ENCODE measurements at places on chromosomes 3 and 15.

GRCh38 chr15:71011503-71012155 lies 103.6 kb upstream of the THSD4 start:
- peak; percentile 35 for DNase-seq

DNA sequence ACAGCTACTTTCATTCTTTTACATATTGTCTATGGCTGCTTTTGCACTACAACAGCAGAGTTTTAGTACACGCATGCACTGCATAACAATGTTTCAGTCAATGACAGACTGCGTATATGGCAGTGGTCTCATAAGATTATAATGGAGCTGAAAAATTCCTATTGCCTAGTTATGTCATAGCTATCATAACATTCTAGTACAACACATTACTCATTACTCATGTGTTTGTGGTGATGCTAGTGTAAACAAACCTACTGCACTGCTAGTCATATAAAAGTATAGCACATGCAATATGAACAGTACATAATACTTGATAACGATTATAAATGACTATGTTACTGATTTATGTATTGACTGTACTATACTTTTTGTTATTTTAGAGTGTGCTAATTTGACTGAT lies 47.9 kb downstream of the QTRT2 start:
- DNase-seq, result no peak

DNA sequence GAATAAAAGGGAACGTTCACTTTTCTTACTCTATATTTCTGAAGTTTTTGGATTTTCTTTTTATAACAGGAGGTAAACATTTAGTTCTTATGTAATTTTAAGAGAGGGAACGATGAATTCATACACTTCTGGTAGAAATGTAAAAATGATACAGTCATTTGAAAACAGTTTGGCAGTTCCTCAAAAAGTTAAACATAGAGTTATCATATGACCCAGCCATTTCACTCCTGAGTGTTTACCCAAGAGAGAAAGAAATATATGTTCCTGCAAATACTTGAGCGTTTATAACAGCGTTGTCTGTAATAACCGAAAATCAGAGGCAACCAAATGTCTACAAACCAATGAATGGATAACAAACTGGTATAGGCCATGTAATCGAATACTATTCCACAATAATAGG lies 20.8 kb upstream of the CCR9 start:
- DNase-seq, result no peak

GRCh38 chr3:73708956-73709355 lies 84.2 kb upstream of the PDZRN3 start:
- DNase-seq, result no peak

- DNase-seq, result no peak
Observed at GRCh38 chr15:52673312-52673711, 5.9 kb downstream of the ATOSA start.

- no peak for DNase-seq
Observed at GRCh38 chr3:190485830-190486532, 27.9 kb upstream of the IL1RAP start.

DNA sequence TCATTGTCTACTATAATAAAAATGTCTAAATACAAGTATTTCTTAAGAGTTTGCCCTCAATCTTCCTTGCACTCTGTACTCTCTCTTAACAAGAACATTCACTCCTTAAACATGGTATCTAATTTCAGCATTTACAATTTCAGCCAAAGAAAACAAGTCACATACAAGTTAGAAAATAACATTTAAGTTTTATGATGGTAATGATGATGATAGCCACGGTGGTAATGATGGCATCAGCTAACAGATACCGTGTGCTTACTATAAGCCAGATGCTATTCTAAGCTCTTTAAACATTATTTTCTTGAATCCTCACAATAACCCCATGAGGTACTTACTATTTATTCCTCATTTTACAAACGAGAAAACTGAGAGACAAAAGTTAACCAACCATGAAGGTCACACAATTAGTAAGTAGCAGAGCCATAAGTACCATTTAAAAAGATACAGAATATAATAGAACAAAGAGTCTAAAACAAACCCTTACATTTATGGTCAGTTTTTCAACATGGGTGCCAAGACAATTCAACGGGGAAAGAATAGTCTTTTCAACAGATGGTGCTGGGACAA lies 7.4 kb downstream of the SPICE1 start:
- no peak for DNase-seq

DNA sequence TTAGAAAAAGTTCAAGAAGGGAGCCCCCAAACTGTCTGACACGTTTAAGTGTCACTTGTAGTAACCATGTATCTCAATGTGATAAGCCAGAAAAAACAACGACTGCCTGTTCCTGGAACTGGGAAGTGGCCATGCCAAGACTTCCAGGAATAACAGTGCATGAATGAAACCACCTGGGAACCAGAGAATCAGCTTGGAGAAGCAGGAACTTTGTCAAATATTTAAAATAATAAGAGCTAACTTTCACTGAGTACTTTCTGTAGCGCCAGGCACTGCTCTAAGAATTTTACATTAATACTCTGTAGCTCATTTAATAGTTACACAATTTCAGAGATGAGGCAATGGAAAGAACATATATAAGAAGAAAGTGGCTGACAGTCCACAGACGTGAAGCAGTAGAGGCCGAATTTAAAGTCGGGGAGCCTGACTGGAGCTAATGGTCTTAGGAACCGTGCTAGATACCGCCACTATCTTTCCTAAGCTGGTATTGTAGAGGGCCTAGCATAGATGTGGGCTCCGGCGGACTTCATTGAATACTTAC lies 876 bp downstream of the PLSCR1 start:
- DNase-seq, result no peak

- DNase-seq, result no peak
Observed at GRCh38 chr3:15420871-15421270, 6.5 kb downstream of the METTL6 start.

- DNase-seq, result no peak
Observed at GRCh38 chr3:132362329-132362728, 45.1 kb downstream of the ACP3 start.

DNA sequence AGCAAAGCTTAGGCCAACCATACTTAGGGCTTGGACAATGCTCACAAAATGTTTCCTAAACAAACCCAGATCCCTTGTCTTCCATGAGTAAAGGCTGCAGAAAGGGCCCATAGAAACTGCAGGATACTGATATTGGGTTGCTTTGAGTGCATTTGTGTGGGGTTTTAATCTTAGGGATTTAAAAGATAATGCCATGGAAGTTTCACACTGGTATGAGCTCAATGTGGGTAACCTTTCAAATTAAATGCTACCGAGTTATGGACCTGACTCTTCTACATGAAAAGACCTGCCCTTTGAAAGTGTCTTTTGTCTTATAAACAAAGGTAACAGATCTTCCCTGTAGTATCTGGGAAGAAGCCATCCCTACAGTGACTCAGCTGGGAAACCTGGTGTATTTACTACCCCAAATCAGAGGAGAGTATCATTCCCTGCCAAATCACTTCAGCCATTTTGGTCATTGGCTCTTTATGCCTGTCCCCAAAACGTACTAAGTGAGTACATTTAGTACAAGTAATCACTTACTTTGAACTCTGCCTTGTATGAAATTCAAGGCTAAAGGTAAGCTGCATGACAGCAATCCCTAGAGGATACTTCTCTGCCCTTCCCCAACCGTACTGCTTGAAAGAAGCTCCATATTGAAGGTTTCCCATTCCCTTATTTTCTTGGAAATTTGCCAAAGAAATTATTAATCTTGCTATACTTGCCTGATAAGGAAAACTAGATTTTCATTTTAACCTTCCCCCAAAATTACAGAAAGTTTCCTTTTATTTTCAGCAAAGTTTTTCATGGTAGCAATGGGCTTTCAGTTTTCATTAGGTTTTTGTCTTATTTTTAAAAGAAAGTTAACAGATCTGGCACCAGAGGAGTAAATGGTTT lies 7.2 kb downstream of the TM4SF1 start:
- DNase-seq, result no peak

DNA sequence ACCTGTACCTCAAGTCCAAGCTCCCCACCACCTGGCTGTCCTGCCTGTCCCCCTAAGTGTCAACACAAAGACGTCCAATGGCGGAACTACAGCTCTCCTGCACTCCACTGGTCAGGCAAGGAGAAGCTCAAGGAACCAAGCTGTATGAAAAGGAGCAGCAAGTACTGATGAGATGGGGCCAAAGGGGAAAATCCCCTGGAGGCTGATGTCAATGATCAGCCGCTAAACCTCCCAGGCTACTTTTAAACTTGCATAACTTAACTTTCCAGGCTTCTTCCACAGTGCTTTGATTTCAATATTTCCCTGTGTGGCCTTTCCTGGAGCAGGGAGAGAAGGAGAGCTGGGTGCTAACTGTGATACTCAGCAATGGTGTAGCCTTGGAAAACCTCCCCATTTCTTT lies 35.0 kb downstream of the TM4SF4 start:
- DNase-seq, result no peak

DNA sequence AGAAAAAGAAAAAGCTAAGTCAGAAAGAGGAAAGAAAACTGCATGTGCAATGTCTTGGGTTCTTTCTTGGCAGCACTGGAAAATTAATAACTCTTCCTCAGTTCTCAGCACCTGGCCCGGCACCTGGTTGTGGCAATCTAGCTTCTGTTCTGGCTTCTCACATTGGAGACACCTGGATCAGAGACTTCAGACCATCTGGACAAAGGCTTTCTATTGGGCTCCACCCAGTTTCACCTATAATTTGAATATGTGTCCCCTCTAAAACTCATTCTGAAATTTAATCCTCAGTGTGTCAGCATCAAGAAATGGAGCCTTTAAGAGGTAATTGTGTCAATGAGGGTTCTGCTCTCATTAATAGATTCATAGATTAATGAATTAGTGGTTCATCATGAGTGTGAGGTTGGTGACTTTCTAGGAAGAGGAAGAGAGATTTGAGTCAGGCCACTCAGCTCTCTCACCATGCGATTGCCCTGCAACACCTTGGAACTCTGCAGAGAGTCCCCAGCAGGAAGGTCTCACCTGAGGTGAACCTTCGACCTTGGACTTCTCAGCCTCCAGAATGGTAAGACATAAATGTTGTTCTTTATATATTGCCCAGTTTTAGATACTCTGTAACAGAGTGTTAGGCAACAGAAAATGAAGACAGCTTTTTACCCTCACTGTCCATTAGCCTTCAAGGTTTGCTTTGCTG lies 679.9 kb downstream of the NTRK3 start:
- no peak for DNase-seq

- no peak for DNase-seq
Observed at GRCh38 chr3:59256230-59256629, 206.4 kb upstream of the CFAP20DC start.

- DNase-seq, result no peak
Observed at GRCh38 chr15:79523266-79523665, 91.1 kb downstream of the MINAR1 start.

GRCh38 chr15:47897525-47897924 lies 180.2 kb downstream of the SEMA6D start:
- no peak for DNase-seq

GRCh38 chr3:164608554-164609276 lies 469.6 kb downstream of the SI start:
- DNase-seq, result no peak

- no peak for DNase-seq
Observed at GRCh38 chr3:103440539-103441203, 1005.9 kb downstream of the ZPLD1 start.

DNA sequence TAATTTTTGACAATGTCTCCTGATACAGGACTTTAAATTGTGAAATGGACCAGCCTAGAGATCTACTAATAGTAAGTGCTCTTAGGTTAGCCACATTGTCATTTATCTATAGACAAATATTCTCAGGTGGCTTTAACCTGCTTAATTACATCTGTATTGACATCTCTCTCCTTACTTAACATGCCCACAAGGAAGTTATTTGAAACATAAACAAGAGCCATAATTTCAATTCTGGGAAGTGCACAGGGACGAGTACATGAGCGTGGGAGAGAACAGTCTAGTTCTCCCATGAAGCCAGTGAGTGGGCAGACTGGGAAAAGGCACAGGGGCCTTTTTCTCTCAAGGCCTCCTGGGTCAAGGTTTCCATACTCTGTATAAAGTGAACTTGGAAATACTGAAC lies 54.2 kb downstream of the NEK10 start:
- no peak for DNase-seq

- DNase-seq, result peak; percentile 73
Observed at GRCh38 chr15:31338879-31339557, 12.4 kb downstream of the KLF13 start.

DNA sequence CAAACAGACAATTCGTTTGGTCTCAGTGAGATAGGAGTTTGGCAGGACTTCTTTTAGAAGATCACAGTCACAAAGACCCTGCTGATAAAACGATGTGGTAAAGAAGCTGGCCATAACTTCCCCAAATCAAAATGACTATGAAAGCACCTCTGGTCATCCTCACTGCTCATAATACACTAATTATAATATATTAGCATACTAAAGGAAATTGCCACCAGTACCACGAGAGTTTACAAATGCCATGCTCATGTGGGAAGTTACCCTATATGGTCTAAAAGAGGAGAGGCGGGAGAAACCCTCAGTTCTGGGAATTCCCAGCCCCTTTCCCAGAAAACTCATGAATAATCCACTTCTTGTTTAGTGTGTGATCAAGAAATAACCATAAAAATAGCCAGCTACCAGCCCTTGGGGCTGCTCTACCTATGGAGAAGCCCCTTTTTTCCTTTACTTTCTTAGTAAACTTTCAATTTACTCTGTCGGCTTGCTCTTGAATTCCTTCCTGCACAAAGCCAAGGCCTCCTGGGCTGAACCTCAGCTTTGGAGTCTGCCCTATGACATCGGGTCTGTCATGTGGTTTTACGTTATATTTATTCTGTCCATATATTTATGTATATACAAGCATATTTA lies 115.8 kb upstream of the IGSF10 start:
- no peak for DNase-seq

- DNase-seq, result no peak
Observed at GRCh38 chr3:42533161-42533897, 30.9 kb downstream of the VIPR1 start.

DNA sequence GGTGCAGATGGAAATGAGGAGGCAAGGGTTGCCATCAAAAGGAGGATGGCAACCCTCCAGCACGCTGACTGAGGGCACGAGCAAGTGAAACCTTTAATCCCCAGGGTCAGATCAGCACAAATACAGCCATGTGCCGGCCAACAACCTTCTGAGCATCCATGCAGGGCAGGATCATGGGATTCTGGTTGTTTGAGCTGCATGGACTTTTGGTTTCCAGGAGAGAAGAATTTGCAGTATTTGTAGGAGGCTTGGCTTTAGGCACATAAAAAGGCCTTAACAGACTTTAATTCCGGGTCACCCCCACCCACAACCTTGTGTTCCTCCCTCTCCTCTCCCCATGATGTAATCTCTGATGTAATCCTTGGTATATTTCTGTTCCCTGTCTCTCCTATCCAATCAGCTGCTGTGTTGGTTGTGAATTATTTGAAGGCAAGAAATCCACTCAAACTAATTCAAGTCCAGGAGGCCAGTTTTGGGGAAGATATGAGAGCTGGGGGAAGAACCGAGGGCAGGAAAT lies 254.3 kb downstream of the SHQ1 start:
- DNase-seq, result no peak

DNA sequence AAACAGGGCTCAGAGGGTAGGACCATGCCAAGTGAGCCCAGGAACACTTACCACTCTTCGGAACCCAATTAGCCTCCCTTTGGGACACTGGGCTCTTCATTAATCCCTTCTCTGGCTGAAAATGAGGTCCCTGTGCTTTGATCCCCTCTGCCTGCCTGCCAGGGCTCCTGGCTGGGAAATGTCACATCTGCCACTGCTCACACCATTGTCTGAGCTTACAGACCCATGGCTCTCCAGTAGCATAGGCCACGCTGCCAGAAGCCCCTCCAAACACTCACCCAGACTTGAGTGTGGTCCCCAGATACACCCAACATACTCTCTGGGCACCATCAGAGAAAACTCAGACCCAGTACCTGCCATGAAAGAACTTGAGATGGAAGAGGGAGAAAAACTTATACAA lies 287.3 kb downstream of the XXYLT1 start:
- DNase-seq, result no peak

GRCh38 chr3:111414531-111414930 lies 127.5 kb upstream of the CD96 start:
- DNase-seq, result no peak
